NCI-H446 treated with DMSO at 0.1 percent for 48 hours (cell line): ENCODE measurements at places on chromosomes 5 and 9.

- no peak for DNase-seq
Observed at GRCh38 chr9:18976709-18977531, 56.1 kb downstream of the SAXO1 start.

DNA sequence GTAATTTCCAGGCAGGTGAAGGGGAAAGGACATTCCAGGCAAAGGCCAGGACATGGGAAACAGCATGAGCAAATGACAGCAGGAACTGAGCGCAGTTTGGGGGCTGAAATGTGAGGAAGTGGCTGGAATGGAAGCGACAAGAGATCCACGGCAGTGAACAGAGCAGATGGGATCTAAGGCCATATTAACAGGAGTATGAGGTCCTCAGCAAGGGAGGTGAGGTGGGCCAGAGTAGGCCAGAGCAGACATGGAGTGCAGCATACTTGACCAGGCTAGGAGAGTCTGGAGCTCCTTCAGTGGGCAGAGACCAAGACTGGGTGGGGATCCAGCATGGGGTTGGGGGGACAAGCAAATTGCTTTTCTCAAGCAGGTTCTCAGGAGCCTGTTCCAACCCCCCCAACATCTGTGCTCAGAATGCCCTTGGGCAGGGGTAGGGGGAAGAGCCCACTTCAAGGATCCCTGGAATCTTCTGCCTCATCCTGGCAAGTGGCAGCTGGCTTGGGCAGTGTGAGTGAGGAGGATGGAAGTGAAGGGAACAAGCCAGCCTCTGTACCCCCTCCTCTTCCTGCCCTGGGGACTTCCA lies 34.5 kb downstream of the DAB2IP start:
- DNase-seq = no peak

GRCh38 chr5:951940-952596 lies 56.5 kb upstream of the NKD2 start:
- no peak for DNase-seq

- no peak for DNase-seq
Observed at GRCh38 chr5:60349891-60350415, 350.0 kb downstream of the DEPDC1B start.

DNA sequence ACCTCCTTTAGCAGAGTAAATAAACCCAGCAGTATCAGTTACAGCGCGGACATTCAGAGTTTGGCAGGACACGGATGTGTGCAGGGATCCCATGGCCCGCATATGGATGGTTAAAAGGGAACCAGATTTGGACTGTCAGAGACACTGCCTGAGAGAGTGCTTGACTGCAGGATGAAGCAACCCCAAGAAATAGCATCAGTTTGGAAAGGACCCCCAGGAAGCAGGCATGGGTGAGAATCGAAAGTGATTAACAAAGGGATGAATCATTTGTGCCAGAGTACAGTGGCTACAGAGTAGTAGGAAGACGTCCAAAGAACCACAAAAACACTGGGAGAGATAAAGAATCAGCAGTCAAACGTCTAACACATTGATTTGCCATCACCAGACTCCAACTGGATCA lies 5.5 kb downstream of the C7 start:
- DNase-seq = no peak

- no peak for DNase-seq
Observed at GRCh38 chr9:136881691-136882108, 4.6 kb upstream of the TRAF2 start.

DNA sequence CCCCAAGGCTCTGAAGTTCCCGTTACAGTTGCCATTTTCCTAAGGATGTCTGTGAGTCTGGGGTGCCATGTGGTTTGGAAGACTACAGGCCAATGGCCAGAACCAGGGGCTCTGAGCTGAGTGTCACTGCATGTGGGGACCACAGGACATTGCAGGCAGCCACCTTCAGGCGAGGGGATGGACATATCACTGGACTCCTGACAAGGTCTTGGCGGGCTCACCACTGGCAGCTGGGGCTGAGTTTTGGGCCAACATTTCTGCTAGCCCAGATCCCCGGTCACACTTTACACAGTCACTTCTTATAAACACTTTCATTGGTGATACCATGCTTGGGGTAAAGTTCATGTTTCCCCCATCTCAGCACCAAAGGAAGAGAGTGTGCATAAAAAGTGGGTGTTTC lies 109.8 kb downstream of the RASGRF2 start:
- no peak for DNase-seq

DNA sequence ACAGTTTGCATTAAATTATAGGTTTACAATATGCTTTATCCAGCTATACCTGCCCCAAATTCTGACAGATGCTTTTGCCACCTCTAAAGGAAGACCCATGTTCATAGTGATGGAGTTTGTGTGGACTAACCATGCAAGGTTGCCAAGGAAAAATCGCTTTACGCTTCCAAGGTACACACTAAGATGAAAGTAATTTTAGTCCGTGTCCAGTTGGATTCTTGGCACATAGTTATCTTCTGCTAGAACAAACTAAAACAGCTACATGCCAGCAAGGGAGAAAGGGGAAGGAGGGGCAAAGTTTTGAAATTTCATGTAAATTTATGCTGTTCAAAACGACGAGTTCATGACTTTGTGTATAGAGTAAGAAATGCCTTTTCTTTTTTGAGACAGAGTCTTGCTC lies 41.0 kb downstream of the FXN start:
- no peak for DNase-seq

DNA sequence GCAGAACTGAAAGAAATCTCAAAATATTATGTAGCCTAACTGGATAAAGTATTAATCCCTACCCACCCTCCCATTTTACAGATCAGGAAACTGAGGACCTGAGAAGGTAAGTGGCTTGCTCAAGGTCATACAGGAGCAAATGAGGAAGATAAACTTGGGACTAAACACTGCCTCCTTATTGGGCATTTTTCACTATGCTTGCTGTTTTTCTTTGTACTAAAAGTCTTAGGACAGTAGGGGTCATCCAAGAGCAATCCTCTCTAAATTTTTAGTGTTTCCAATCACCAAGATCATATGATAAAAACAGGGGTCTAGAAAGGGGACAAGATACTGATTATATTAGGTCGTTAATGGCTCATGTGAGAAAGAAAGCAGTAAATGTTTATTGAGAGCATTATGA lies 80.8 kb downstream of the RORB start:
- no peak for DNase-seq

DNA sequence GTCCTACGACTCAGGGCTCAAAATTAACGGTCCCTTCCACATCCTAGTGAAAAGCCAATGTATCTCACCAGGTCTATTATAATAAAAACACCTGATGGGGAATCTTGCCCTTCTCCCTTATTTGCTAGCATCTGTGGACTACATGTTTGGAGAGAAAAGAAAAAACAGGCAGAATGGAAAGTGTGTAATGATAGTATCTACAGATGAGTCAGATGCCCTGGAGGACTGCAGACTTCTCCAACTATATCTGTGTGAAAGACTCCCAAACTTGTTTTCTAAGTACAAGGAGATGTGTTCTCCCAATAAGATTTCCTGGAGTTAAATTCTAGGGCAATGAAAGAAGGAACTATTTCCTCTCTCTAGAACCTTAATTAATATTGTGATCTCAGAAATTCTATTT lies 66.0 kb downstream of the FOXB2 start:
- no peak for DNase-seq

- DNase-seq = no peak
Observed at GRCh38 chr9:129336601-129337331, 158.7 kb upstream of the IER5L start.

DNA sequence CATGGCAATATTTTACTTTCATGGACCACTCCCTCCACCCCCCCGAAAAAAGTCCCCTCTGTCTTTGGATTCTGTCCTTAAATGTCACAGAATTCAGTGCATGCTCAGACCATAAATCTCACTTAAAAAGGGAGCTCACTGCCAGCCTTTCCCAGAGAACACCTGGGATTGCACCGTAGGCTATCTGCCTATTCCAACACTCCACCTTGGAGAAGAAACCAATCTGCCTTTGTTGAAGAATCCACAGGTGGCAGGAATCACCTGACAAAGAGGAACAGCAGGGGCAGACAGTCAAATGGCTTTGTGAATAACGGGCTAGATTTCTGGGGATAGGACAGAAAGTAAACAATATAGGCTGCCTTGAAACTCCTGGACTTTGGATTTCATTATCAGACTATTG lies 306.7 kb upstream of the BRINP1 start:
- DNase-seq = no peak

- DNase-seq = no peak
Observed at GRCh38 chr5:143397302-143398052, 6.0 kb downstream of the NR3C1 start.

DNA sequence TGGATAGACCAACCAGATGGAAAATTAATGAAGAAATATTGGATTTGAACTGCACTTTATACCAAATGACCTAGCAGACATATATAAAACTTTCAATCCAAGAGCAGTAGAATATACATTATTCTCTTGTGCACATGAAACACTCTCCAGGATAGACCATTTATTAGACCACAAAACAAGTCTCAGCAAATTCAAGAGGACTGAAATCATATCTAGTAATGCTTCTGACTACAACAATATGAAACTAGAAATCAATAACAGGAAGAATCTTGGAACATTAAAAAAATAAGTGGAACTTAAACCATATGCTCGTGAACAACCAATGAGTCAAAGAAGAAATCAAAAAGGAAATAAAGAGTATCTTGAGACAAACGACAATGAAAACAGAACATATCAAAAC lies 150.0 kb upstream of the CD180 start:
- DNase-seq = no peak

- no peak for DNase-seq
Observed at GRCh38 chr9:75979362-75979761, 88.9 kb downstream of the PCSK5 start.

GRCh38 chr9:121769939-121770338 lies 118.5 kb downstream of the DAB2IP start:
- DNase-seq = no peak
